ENCODE measurements at places on chromosomes 7 and 10. TPM values are rescaled to one million over a fixed set of nuclear protein-coding genes. Genes with fewer than 3 reads are reported as not detected.

DNA sequence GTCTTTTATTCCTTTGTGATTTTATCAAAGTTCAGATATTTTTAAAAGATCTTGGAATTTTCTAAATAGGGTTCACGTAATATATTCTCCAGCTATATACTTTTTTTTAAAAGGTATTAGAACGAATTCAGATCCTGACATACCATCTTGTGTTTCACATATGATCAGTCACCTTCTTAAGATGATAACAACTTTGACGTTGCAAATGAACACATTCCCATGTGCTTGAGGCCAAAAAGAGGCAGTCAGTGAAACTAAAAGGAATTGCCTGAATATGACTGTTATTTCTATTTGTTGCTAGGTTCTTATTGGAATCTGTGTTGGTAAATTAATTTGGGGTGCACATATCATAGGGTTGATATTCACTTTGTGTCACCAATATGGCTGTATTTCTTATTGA lies 310.1 kb downstream of the MDFIC start:
- DNase-seq: no peak

DNA sequence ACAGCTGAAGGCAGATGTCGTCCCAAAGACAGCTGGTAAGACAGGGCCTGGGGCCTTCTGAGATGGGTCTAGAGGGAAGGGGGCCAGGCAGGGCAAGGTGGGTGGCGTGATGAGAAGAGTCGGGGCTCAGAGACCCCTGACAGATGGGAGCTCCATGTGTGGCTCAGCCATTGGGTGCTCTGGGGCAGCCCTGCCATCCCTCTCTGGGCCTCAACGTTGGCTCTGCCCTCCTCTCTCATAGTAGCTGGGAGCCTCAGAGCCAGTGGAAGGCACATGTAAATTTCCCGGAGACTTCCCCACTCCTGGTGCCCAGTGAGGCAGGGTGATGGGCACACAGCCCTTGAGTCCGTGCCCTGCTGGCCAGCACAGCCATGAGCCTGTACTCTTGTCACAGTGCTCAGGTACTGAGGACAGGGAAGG lies 1.8 kb downstream of the PPIF start:
- DNase-seq: no peak

Gene KLLN
- total RNA-seq: 0.78 TPM

Gene WEE2
- not detected for total RNA-seq

Gene ANXA8L1
- not detected for total RNA-seq

Measured in body of pancreas (tissue), 4 donors.